ENCODE measurements at places on chromosomes 13 and 19.

DNA sequence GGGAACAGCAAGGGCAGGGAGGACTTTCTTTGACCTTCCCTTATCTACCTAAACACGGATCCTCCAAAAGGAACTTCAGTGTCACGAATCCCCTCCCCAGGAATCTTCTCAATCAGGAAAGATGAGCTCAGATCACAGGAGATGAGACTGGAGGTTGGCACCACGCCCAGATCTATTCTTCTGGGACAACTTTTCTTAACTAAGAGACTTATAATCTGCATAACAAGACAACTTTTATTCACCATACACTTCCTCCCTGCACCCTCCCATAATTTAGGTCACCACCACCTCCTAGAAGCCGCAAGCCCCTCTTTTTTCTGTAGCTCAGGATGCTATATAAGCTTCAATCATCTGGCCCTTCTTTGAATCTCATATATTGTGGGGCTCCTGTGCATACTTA, 19.2 kb upstream of the AKT2 start:
- no peak for DNase-seq

DNA sequence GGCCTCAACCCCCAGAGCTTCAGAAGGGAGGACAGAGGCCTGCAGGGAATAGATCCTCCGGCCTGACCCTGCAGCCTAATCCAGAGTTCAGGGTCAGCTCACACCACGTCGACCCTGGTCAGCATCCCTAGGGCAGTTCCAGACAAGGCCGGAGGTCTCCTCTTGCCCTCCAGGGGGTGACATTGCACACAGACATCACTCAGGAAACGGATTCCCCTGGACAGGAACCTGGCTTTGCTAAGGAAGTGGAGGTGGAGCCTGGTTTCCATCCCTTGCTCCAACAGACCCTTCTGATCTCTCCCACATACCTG, 969 bp upstream of the CEACAM5 start:
- DNase-seq = peak; percentile 22

- no peak for DNase-seq
These were observed 2791.0 kb upstream of the PCDH20 start for GRCh38 chr13:64206430-64207225.

GRCh38 chr13:65149687-65150086, 2080.4 kb downstream of the PCDH9 start:
- peak; percentile 51 for DNase-seq

- no peak for DNase-seq
These were observed 5.9 kb upstream of the RUBCNL start for GRCh38 chr13:46392967-46393366.

DNA sequence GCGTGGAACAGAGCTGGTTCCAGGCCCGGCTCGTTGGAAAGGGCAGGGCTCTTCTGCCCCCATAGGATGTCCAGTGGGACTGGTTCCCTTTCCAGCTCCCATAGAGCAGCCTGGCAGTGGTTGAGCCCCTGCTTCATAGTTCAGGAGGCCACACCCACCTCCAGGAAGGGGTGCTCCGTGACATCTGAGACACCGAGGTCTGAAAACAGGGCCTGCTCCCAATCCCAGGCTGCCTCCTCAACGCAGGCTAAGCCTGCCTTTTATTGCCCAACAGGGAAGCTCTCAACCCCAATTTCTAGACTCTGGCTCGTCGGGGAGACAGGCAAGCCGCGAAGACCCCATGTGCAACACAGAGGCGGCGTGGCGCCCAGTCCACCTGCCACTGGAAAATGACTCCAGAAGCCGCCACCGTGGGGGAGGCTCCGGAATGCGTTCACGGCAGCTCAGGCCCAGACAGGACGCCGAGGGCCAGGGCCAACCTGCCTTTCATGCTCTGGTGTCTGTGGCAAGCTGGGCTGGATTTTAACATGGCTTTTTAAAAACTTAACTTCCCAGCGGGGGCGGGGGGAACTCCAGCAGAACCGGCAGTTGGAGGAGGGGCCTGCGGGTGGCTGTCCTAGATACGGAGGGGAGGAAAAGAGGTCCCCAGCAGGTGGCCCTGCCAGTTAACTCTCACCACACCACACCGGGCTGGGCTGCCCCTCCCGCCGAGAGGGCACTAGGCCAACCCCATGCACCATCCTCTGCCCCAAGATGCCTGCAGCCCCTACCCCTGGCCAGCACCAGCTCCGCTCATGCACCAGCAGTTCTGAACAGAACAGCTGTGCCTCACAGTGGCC, 17.9 kb upstream of the TINCR start:
- no peak for DNase-seq

DNA sequence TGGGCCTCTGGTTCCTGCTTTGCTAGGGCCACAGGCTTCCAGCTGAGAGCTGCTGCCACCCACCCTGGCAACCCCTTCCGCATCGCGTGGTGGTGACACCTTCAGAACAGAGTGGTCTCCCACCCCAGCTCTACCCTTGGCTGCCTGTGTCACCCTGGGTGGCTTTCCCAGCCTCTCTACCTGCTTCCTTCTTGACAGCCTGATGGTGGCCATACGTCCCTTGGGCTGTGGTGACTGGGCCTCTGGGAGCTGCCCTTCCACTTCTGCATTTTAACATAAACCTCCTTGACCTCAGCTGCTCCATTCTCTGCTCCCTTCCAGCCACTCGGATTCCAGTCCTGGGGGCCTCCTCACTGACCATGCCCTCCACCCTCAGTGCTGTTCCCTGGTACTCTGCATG, 17.0 kb downstream of the PAK4 start:
- no peak for DNase-seq

All from NCI-H146 (cell line).